Cortex of kidney (tissue), 1 donor: ENCODE measurements at places on chromosomes 11 and 22.

DNA sequence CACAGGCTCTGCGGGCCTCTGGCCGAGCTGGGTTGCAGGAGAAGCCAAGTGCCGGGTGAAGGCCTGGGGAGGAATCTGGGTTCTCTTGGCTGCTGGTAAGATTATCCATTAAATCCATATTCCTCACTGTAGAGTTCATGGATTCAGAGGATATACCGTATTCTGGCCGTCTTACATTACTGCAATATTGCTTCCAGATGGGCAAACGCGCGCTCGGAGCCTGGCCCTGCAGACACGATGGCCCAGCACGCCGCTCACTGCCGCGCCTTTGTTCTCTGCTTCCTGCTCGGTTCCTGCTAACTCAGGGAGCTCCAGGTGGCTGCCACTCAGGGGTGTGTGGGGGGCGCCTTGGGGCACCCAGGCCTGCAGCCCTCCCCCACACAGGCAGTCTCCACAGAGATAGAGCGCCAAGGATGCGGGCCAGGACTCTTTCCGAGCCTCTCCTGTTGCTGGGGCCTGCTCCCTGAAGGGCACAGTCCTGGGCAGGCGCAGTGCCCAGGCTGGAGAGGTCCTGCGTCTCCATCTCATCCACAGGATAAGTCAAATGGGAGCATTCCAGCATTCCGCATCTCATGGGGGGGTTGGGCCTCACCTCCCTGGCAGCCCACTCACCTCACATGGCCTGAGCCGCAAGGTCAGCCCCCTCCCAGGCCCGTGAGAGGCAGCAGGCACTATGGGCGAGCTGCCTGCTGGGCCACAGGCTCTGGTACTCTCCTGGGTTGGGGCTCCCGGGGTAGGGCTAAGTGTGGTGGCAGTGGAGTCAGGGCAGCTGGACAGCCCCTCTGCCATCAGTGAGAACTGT lies 14.1 kb upstream of the KCNQ1OT1 start:
- no peak for DNase-seq

- no peak for DNase-seq
Observed at GRCh38 chr11:100929377-100929776, 200.2 kb downstream of the PGR start.

- no peak for DNase-seq
Observed at GRCh38 chr22:44894321-44894720, 115.5 kb downstream of the PHF21B start.

- no peak for DNase-seq
Observed at GRCh38 chr11:66101066-66101464, 31.0 kb downstream of the PACS1 start.

- DNase-seq: no peak
Observed at GRCh38 chr11:128719556-128719824, 25.6 kb downstream of the FLI1 start.

DNA sequence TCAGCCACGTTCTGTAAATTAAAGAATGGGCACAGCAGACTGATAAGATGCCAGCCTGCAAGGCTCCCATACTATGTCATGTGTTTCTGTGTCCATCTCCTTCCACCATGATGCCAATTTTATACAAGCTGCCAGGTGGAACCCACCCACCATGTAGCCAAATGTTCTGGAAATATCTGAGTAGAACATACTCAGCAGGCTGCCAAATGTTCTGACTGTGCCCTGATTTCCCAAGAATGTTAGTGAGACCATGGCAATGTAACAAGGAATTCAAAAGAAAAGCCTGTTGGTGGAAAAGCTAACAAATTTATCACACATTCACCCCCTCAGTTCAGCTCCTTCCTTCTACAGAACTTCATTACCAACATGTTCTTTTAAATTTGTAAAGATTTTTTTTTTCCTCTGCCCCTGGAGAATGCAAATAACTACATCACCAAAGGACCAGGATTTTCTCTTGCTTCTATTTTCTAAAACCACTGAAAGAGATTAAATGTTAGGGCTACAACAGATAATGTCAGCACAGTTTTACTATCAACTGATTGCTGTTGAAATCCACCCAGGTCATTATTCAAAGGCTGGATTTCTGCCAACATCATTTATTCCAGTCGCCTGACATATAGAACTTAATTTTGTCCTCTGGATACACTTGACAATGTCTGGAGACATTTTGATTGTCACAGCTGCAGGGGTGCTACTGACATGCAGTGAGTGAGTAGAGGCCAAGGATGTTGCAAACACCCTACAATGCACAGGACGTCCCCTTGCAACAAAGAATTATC lies 3.1 kb downstream of the DMC1 start:
- no peak for DNase-seq

DNA sequence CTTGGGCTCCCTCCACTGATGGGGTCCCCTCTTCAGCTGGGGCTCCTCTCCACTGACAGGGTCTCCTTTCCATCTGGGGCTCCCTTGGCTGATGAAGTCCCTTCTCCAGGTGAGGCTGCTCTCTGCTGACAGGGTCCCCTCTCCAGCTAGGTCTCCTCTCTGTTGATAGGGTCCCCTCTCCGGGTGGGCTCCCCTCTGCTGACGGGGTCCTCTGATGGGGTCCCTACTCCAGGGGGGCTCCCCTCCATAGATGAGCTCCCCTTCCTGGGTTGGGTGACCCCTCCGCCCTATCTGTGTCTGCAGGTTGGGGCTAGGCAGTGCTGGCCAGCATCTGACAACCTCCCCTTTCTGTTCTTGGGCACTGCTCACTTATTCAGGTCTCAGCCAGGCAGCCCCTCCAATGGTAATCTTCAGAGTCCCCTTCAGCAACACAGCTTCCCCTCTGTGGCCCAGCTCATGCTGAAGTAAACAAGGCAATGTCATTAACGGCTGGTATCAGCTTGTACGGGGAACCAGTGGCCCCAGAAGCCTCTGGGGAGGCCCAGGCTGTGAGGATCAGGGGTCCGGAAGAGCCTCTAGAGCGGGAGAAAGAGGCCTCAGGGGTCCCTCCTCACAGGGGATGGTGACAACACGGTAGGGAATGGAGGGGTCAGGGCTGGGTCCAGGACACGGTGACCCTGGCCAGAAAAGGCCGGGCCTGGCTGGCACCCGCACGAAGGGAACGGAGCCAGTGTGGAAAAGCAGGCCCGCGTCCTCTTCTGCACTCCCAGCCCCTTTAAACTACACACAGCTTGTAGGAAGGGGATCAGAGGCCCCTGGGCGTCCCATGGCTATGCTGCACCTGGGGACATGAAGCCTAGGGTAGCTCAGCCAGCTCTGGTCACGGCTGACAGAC lies 9.6 kb upstream of the CD81 start:
- no peak for DNase-seq

DNA sequence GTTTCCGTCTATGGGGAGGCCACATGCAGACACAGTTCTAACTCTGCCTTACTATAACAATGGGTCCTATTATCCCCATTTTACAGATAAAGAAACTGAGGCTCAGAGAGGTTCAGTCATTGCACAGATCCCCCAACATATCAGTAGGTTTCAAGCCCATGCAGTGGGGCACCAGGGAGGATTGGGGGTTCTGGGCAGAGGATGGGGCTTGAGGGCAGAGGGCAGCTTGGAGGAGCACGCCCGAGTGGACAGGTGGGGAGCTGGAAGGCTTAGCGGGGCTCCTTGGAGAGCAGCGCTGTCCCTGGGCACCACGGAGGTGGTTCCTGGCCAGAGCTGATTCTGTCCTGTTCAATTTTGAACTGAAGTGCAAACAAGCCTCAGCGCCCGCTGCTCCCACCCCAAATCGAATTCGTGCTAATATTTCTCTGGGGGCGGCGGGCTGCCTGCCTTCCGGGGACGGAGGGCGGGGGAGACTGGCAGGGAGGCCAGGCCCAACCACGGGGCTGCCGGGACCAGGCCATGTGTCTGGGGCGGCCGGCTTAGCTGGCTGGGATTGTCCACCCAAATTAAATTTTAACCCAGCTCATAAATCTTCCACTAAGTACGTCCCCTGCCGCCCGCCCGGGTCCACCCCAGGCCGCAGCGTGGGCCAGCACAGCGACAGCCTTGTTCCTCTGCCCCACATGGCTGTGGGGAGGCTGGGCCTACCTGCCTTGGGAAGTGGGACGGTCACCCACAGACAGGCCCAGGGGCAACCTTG lies 49.4 kb downstream of the FLRT1 start:
- DNase-seq: no peak

DNA sequence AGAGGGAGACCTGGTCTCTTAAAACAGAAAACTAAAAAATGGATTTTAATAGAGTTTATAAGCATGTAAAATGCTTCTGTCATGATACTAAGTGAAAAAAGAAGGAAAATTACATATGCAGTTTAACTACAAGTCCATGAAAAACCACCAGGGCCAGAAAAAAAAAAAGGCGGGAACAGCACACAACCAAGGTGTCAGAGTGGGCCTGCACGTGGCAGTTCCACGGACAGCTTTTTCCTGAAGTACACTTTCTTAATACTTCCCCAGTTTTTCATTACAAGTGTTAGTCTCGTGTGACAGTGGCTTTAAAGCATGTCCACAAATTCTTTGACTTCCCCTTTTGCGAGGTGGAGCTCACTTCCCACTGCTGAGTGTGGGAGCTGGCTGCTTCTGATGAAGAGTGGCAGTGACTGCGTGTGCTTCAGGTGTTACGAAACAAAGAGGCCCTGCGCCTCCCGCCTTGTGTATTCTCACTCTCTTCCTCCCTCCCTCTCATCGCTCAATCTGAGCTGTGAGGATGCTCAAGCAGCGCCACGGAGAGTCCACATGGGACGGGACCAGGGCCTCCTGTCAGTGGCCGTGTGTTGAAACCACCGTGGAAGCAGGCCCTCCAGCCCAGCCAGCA lies 16.4 kb downstream of the PPM1F start:
- DNase-seq: no peak

DNA sequence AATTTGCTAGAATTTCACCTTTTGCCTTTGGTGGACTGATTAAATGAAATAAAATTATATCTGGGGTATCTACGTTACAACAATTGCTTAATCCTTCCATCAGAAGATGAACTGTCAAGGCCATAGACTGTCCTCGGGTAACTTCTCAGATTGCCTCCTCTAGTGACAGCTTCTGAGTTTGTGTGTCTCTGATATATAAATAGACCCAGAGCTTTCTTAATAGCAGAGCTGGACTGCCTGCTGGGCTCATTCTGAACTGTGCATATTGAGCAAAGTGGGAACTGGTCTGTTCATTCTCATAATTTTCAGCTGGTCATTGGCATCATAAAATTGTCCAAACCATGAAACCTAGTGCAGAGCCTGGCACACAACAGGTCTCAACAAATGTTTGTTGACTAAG lies 99.1 kb upstream of the GRAMD1B start:
- no peak for DNase-seq

DNA sequence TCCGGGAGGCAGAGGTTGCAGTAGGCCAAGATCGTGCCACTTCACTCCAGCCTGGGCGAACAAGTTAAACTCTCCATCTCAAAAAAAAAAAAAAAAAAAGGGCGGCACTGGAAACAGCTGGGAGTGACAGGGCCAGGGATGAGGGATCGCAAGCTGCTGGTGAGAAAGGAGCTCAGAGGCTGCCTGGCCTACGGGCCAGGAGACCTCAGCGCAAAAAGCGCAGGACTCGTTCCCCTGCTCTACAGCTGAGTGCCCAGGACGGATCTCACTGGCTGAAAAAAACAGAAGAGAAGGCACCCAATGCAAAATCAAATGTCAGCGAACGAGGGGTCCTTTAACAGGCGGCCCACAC lies 650 bp upstream of the NUP50 start:
- no peak for DNase-seq

- DNase-seq: no peak
Observed at GRCh38 chr22:28817919-28818859, 17.8 kb upstream of the XBP1 start.

DNA sequence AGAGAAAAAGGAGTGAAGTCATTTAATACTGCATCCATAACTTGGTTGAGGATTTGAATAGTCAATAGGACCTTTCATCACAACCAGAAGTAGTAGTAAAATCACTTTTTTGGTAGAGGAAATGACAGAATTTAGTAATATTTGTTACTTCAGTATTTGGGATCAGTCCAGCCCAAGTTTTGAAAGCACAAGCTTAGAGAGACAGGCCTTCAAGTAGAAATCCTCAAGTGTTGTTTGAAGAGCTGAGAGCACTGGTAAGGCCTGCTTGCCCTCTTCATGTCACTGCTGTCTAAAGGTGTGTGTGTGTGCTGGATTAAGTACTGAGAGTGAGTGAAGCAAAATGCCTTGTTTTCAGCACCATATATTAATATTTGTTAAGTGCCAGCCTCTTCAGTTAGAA lies 137.3 kb downstream of the WNT11 start:
- DNase-seq: no peak

DNA sequence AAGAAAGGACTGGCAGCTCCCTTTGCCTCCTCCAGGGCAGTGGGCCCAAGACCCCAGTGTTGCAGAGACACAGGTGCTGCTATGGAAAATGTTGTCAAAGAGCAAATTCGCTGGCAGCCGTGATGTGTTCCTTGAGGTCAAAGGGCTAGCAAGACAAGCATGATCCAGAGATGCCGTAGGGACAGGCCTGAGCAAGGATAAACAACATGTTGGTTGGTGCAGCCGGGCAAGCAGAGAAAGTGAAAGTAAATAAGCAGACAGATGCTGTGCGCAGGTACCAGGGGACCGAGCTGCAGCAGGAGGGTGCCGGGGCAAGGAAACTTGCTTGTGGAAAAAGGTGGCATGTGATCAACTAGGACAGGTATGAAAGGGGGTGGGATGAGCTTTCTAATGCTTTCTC lies 125.5 kb upstream of the NECTIN1 start:
- DNase-seq: no peak

GRCh38 chr11:128914216-128915148 lies 23.3 kb downstream of the KCNJ5 start:
- DNase-seq: no peak

DNA sequence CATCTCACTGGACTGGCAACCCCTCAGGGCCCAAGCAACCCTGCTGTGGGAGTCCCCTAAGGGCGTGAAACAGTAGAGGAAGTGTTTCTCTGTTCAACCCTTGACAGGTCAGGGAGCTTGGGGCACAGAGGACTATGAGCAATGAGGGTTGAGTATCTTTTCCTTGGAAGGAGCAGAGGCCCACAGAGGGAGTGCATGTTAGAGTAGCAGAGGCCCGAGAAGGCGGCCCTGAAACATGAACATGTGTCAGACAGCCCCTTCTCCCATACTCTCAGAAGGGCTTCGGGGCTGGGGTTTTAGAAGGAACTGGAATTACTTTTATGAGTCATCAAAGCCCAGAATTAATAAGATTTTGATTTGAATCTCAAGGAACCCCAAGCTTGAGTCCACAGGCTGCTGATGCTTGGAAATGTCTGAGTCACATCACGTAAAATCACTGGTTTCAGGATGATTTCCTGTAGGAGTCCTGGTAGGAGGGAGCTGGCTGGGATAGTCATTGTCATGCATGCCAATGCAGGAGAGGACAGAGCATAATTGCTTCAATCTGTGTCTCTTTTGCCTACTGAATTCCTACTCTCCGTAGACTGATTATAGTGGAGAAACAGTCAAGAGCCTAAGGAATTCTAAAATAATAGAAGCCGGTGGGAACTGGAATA lies 22.6 kb downstream of the C11orf71 start:
- no peak for DNase-seq

GRCh38 chr11:66106786-66107599 lies 36.9 kb downstream of the PACS1 start:
- DNase-seq: no peak

GRCh38 chr22:36887162-36887561 lies 26.3 kb upstream of the CSF2RB start:
- DNase-seq: no peak

DNA sequence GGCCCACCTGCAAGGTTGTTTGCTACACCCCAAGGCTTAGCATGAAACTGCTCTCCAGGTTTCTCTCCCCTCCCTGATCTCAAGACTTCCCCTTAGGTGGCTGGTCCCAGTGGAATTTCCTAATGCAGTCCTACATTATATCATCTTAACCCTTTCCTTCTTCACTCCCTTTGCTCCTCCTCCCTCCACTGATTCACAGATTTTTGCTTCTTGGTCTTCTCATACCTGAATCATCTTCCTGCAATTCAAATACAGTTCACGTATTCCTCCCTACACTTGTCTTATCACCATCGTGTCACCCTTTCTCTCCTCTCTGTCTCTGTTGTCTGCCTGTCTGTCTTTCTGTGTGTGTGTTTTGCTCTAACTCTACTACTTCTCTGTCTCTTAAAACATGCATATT lies 17.0 kb downstream of the MMP10 start:
- DNase-seq: no peak
